Amniotic stem cell (primary cell): ENCODE measurements at places on chromosomes 4 and X.

DNA sequence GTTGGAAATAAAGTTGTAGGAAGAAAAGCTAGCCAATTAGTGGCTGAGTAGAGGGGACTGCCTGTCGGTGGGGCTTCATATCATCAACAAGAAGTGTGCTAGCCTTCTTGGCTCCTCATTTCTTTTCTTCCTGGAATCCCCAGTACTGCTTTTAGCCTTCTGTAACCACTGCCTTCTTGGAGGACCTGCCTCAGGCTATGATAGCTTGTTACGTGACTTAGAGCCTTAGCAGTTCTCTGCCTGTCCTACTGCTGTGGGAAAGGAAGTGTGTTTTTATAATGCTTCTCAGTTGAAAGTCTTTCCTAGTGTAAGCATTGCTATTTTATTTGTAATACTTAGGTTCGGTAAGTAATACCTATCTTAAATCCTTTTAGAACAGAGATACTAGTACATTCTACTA is 61.9 kb downstream of the LARP1B start:
- no peak for DNase-seq

- peak; percentile 58 for DNase-seq
These were observed 18.0 kb upstream of the CYP2U1 start for GRCh38 chr4:107913283-107913899.

- DNase-seq = no peak
These were observed 11.7 kb downstream of the OPHN1 start for GRCh38 chrX:68421636-68422035.

GRCh38 chr4:21991050-21991449 is 42.5 kb upstream of the KCNIP4 start:
- no peak for DNase-seq

DNA sequence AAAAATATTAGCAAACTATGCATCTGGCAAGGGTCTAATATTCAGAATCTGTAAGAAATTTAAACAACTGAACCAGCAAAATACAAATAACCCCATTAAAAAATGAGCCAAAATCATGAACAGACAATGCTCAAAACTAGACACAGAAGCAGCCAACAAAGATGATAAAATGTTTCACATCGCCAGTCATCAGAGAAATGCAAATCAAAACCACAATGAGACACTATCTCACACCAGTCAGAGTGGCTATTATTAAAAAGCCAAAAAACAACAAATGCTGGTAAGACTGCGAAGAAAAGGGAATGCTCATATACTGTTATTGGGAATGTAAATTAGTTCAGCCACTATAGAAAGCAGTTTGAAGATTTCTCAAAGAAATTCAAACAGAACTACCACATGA is 201.3 kb upstream of the CPEB2 start:
- no peak for DNase-seq

- no peak for DNase-seq
These were observed 622.5 kb downstream of the ANKRD50 start for GRCh38 chr4:124090021-124090420.

DNA sequence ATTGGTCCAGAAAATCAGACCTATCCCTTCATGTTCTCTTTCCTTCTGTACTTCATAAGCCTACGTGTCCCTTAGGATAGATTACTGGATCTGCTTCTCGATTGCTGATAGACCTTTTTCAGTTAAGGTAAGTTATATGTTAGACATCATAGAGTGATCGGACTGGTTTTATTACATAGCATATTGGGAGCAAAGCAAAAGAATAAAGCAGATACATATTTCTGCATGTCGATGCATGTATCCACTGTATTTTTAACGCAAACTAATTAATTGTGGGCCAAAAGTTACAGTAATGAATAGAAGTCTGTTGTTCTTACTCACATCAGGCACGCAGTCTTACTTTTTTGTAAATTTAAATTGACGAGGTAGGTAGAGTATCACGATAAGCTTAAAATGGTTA is 106.4 kb downstream of the SLIT2 start:
- DNase-seq = no peak

DNA sequence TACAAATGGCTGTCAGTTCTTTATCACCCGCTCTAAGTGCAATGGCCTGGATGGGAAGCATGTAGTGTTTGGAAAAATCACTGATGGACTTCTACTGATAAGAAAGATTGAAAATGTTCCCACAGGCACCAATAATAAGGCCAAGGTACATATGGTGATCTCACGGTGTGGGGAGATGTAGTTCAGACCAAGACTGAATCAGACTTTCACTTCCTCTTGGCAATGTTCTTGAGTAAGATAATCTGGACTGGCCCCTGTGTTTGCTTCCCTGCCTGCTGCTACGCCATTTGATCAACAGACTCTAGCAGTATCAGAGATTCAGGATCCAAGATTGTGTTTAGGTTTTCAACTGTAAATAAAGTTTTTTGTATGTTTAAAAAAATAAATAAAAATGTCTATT is 682.2 kb upstream of the AMOT start:
- no peak for DNase-seq

DNA sequence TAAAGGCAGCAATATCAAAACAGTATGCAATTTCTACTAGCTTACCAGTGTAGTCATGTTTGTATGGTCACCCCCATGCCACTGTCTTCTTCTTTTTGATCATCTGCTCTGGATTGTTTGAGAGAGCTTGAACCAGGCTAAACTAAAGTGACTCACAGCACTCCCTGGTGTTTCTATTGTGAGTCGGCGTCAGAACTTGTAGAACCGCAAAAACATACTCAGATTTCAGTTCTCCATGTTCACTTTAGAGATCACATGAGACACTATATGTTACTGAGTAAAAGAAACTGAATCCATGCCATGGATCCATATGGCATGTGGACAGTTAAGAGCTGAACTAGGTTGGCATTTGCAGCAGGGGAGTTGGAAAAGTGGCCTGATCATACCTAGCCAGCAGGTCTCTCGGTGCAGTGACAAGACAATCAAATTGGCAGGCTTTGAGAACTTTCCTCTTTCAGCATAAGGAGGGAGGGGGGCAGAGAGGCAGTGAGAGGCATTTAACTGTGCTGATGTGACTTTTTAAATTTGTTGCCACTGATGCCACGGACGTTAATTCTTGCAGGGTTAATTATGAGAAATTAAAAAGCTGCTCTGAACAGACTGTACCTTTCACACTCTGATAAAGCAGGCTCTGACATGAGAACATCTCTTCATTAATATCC is 88.4 kb downstream of the AFF2 start:
- no peak for DNase-seq

DNA sequence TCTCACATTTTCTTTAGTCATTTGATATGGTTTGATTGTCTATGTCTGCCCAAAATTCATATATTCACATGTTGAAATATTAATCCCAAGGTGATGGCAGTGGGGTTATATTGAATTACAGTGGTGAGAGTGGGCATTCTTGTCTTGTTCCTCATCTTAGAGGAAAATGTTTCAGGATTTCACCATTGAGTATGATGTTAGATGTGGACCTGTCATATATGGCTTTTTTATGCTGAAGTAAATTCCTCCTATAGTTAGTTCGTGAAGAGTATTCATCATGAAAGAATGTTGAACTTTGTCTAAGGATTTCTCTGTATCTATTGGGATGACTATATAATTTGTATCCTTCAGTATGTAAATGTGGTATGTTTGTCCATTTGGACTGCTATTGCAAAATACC is 512.3 kb upstream of the EPHA5 start:
- peak; percentile 8 for DNase-seq

DNA sequence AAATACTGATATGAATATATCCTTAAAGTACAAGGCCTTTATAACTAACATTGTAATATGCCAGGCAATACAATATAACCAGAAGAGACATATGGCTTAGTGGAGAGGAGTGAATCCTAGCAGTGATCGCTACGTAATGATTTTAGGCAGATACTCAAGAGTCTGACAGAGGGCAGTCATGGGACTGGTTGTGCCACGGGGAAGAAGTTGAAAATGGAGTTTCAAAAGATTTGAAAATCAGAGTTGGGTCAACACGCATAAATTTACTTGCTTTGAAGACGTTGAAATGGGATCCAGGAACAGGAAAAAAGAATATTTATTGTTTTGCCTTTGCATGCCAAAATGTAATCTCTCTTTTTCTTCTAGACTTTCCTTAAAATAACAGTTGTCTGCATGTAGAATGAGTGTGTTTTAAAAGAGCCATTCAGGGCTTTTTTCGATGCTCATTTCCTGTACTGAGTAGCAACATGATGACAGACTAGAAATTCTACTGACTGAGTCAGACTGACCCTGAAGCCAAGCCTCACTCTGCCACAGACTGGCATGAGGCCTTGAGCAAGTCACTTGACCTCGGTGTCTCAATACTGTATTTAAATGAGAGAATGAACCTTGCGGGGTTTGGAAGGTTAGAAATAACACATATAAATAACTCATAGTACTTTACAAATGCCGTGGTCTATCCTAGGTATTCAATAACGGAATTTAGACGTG is 8.1 kb upstream of the SMS start:
- DNase-seq = peak; percentile 31

DNA sequence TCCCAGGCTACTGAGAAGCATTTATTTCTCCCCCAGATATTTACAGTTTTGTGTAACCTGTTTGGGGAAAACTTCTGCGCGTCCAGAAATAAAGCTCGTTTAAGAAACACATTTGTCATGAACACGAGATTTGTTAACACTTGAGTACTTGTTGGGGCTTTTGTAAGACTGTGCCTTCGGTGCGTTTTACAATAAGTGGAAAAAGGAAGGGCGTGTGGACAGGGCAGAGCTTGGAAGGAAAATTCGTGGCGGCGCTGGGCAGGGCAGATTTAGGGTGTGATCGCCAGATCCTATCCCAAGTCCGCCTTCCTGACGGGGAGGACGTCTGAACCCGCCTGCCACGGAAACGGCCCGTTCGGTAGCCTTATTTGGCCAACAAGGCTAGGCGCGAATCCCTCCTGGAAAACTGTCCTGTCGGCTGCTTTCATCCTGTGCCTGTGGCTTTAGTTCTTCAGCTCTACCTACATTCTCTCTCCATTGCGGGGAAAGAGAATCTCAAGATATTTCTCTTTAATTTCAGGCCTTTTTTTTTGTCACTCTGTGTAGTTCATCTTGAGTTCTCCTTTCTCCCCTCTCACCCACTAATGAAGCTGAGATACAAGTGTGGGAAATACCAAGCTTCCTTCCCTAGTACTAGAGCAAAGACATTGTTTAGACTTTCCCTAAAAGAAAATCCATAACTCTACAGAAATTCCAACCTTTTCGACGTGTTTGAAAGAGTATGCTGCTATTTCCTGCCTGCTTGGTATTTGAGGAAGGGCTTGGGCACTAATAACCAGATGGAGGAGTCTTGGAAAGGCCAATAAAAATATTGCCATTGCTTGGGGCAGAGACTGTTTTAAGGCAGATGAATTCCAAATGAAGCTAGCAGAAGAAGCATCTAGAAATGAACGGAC is 982 bp downstream of the PDLIM5 start:
- peak; percentile 49 for DNase-seq

GRCh38 chr4:159229164-159229563 is 126.3 kb downstream of the RAPGEF2 start:
- no peak for DNase-seq

- no peak for DNase-seq
These were observed 27.1 kb upstream of the HGFAC start for GRCh38 chr4:3414421-3415279.

GRCh38 chrX:71482228-71482958 is 50.5 kb upstream of the OGT start:
- no peak for DNase-seq

DNA sequence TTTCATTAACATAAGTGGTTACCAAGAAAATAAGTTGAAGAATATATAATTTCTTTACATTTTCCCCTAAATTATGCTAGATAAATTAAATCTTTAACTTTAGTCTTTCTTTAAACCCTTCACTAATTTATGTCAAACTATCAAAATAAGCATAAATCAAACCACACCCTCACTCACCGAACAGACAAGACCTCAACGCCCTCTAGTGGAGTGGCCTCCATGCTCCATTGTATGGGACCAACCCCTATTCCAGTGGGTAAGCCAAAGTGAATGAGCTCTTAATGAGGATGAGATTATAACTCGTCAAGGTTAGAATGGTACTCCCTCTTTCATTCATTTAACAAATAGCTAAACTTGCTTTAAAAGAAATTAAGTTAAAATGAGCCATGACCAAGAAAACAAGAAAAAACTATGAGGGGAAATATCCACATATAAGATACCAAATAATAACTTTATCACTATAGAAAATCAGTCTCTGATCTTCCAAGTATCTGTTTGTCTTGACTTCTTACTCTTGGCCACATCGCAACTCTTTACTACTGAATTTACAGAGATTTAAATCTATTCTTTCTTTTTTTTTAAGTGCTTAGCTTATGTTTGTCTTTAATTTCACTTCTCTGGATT is 15.6 kb upstream of the BBS12 start:
- DNase-seq = peak; percentile 57

DNA sequence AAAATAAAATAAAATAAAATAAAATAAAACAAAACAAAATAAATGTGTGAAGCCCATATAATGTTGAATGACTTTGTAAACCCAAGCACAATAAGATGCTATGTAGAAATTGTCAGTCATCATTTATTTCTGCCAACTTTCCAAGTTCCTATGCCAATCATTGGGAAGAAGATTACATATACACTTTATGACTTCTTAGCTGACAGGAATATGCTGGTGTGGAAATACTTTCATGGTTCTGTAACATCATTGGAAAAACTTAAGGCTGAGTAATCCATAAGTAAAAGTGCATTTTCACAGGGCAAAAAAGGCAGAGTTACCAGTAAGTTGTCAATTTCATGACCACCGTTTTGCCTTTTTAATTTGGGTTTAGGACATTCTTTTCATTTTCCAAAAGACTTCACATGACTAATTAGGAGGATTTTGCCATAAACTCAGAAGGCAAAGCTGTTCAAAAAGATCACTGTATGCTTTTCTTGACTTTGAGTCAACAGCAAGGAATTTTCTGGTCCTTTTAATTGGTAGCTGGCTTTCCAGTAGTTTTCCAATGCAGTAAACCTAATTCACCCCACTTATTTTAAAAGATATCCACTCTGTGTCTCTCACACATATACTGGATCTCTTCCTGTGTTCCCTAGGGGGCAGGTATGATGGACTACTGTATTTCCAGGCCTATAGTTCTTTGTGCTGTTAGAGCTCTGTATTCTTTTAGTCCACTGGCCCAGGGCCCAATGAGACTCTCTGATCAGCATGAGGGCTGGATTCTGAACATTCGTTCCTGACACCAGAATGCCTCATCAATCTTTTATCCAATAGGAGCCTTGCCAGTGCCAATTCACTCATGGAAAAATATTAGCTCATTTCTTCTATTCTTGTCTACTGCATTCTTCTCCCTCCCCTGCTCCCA is 26.2 kb upstream of the SCRG1 start:
- peak; percentile 33 for DNase-seq

- DNase-seq = no peak
These were observed 19.1 kb downstream of the CD99 start for GRCh38 chrX:2710041-2710840.

- DNase-seq = no peak
These were observed 148.0 kb upstream of the NPY2R start for GRCh38 chr4:155060419-155060818.

- no peak for DNase-seq
These were observed 642.2 kb downstream of the C4orf33 start for GRCh38 chr4:129738175-129738574.
